ENCODE measurements at places on chromosomes 6 and 20.
A peak's percentile ranks its signal among the peaks of the same experiment; 100 is the strongest.

- DNase-seq = peak; percentile 39
Observed at GRCh38 chr6:36387440-36388303, at the start of gene ETV7. ETV7 (minus strand) TSS chr6:36387669; CDS start chr6:36387541, 128 bp downstream.

DNA sequence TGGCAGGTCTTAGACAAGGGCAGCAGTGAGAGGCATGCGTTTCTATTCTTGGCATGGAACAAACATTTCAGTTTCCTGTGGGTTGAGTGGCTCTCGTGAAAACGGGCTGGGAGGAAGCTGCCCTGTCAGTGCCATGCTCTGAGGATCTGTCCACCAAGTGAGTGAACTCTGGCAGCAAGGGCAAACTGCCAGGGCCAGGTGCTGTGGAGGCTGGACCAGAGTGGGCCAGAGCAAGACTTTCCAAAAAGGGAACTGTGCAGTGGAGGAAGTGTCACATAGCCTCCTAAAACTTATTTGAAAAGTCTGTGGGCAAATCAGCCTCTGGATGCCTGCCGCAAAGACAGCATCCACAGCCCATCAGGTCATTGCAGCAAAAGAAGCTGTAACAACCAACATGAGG, 44.2 kb upstream of the TAB2 start:
- no peak for DNase-seq

- no peak for DNase-seq
Observed at GRCh38 chr6:118808793-118809638, 84.9 kb upstream of the ASF1A start.

DNA sequence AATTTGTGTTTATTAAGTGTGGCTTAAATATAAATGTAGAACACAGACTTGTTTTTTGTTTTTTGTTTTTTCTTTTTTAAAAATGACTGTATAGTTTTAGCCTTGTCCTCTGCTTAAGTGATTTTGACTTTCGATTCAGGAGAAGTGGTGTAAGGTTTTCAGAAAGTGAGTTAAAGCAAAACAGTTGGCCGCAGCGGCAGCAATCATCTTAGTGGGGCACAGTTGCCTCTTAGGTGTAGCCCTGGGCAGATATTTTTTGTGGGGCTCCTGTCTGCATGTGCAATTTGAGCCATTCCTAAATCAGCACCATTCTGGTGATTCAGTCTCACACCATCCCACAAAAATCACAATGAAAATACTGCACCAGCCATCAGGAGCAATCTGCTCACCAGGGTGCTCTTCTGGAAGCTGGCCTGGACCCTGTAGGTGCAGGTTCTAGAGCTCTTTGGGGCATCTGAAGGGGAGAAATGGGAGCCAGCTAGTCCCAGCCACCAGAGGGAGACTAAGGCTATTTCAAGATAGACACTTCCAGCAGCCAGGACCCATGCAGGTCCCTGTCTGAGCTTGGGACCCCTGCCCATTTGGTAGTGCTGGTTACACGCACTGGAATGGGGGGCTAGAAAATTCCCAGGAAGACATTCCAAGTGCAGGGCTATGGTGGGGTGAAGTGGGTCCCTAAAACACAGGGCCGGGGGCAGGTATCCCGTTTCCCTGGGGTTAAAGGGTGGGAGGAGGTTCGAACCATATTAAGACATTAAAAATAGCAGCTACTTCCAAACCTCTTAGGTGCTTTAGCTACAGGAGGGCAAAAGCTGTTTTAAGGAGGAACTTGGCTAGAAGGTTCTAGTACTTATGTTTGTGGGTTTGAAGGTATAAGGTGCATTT, 156.6 kb downstream of the NFATC2 start:
- no peak for DNase-seq

DNA sequence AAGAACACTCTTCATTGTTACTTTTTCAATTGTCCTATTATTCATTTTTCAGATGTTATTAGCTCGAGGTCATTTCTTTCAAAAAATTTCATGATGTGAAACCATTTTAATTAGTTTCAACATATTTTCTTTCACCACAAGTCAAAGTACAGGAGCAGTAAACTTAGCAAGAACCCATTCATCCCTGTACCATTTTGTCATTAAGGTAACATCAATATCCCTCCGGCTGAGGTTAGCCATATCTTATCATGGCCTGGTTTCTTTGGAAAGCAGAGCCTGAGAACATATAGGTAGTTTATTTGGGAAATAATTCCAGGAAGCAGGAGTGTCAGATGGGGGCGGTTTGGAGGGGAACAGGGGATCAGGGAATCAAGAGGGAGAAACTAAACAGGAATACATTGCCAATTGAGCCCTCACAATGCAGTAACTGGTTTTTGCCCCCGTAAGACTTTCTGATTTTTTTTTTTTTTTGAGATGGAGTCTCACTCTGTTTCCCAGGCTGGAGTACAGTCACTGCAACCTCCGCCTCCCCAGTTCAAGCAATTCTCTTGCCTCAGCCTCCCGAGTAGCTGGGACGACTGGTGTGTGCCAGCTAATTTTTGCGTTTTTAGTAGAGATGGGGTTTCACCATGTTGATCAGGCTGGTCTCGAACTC, 83.7 kb downstream of the MKKS start:
- no peak for DNase-seq

- no peak for DNase-seq
Observed at GRCh38 chr20:6605055-6605935, 162.2 kb upstream of the BMP2 start.
